ENCODE measurements at places on chromosomes 2 and 18. TPM values are rescaled to one million over a fixed set of nuclear protein-coding genes. Genes with fewer than 3 reads are reported as not detected.
A peak's percentile ranks its signal among the peaks of the same experiment; 100 is the strongest.

GRCh38 chr2:198098386-198098785 lies 294.0 kb downstream of the PLCL1 start:
- DNase-seq, result no peak

DNA sequence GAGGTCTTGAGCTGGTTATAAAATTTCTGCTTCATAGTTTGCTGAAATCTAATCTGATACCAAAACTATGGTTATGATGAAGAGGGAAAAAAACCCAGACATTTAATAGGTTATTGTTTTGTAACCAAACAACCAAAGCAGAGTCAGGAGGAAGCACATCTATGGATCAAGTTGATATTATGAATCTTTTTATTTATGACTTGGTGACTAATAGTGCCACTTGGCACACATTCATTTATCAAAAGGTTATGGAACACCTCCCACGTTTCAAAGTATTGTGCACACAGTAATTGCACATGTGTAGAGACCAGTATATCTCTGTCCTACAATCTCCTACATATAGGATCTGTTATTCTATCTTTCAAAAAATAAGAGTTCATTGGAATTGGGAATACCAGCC lies 93.0 kb downstream of the DPP4 start:
- DNase-seq, result no peak

GRCh38 chr18:79519751-79520477 lies 124.2 kb downstream of the NFATC1 start:
- peak; percentile 43 for DNase-seq

DNA sequence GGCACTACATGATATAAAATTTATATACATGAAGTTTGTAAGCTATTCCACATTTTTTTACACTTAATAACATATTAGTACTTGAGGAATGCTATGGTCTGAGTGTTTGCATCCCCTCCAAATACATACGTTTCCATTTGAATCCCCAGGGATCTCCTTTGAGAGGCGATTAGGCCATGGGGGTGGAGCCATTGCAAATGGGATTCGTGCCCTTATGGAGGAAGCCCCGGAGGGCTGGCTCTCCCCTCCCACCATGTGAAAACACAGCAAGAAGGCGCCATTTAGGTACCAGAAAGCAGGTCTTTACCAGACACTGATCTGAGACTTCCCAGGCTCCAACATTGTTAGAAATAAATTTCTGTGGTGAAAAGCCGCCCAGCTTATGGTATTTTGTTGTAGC lies 20.8 kb upstream of the MBP start:
- no peak for DNase-seq

- no peak for DNase-seq
Observed at GRCh38 chr2:101511381-101511780, 36.5 kb upstream of the RFX8 start.

DNA sequence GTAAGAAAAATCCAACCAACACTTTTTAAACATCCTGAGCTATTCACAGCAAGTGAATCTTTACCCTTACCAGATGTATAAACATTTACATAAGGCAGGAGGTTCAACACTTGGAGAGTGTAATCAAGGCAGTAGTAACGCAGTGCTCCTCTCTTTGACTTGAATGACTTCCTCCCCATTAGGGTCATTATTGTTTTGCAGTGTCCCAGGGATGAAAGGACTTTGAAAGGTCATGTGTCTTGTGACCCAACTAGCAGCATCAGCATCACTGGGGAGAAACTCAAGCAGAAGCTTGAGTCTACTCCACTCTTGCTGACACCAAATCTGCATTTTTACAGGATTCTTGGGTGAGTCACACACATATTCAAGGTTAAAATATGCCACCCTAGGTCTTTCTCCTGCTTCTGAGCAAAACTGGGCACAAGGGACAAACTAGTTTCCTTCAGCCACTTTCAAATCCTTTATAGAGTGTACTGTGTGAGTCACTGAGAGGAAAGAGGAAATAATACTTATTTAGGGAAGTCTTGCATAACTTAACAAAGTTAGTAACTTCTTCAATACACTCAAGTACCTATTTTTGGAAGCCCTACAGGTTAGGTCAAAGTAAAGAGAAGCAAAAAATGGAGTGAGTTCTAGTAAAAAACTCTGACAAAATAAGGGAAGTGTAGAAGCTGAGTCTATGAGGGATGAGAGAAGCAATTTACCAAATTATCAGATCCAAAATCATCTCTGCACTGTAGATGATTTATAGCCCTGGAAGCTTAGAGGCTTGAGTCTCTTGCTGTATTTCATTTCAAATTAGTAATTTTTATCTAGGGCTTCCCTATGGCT lies 51.0 kb upstream of the EML4 start:
- no peak for DNase-seq

GRCh38 chr18:39845106-39845505 lies 2109.9 kb upstream of the PIK3C3 start:
- no peak for DNase-seq

DNA sequence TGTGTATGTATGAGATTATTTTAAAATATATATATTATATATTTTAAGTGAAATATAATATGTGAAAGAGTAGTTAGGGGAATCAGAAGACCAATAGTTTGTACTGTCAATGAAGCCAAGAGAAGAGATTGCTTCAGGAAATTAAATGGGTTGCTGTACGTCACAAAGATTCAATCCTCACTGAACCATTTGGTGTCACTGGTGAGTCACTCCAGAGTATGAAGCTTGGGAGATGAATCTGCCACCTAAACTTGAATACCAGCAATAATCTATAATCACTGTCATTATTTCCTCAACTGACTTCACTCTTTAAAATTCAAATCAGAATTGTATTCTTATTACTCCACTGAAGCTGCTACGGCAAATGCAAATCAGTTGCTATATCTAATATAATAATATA lies 41.9 kb upstream of the SCN9A start:
- DNase-seq, result peak; percentile 23

DNA sequence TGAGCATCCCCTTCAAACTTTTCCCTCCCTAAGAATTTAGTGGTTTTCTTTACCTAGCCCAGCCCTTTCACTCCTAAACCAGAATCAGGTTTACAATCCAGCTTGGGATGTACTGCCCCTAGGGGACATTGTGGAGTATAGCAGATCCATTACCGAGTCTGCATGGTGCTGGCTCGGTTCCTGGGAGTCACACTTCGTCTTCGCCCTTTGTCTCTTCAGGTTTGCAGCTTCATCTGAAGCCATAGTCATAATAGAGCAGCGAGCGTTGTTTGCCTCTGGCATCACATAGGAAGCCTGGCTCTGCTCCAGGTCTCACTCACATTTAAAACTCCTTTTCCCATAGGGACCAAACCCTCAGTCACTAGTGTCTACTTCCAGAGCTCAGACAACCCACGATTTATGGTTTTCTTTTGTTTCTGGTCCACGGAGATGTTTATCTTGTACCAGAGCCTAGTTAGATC lies 16.8 kb upstream of the LYPD6 start:
- DNase-seq, result peak; percentile 68

GRCh38 chr18:66873899-66874298 lies 270.0 kb upstream of the CDH19 start:
- DNase-seq, result no peak

DNA sequence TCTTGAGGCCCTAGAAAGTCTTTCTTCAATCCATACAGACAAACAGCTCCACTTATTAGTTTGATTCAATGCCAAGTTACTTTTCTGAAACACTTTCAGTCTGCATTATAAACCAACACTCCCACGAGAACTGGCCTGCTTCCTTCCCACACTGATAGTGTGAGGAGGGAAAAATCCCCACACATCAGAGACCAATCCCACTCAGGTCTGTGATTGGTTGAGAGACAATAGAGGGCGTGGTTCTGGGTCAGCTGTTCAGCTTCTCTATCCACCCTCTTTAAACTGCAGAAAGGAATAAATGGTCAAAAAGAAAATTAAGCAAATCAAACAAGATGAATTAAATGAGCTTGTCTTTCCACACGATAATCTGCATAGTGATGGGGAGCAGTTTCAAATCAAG lies 152.5 kb downstream of the NRP2 start:
- peak; percentile 48 for DNase-seq

GRCh38 chr2:43174368-43174916 lies 52.0 kb downstream of the ZFP36L2 start:
- no peak for DNase-seq

- peak; percentile 89 for DNase-seq
Observed at GRCh38 chr2:120793682-120794403, 58.2 kb downstream of the GLI2 start.

DNA sequence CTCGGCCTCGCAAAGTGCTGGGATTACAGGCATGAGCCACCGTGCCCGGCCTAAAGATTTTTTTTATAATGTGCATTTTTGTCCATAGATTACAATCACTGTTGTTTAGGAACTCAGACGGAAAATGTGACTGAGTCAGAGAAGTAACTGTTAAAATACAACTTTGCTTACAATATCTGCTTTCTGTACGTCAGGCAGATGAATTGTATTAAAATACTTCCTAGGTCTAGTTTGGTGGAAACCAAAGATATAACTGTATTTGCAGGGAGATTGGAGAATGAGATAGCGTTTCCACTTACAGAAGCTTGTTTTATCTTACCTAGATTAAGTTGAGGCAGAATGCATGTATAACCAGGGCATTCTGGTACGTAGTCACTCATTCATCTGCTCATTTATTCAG lies 36.7 kb downstream of the ASAP2 start:
- no peak for DNase-seq

DNA sequence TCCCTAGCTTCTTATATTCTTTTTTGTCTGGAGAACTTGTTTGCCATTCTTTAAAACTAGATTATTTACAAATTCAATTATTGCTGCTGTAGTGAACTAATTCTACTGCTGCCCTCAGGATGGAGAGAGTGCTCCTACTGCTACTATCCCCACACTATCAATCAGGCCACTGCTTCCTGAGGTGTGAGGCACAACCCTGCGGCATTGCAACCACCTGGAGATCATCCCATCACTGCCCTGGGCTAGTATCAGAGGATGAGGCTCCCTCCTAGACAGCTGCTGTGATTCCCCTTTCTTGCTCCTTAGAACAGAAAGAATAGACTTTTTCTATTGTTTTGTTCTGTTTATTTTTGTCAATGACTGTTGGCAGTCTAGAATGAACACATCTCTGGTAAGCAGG lies 146.6 kb downstream of the CDH19 start:
- no peak for DNase-seq

GRCh38 chr2:23777826-23778225 lies 149.1 kb downstream of the ATAD2B start:
- peak; percentile 30 for DNase-seq

DNA sequence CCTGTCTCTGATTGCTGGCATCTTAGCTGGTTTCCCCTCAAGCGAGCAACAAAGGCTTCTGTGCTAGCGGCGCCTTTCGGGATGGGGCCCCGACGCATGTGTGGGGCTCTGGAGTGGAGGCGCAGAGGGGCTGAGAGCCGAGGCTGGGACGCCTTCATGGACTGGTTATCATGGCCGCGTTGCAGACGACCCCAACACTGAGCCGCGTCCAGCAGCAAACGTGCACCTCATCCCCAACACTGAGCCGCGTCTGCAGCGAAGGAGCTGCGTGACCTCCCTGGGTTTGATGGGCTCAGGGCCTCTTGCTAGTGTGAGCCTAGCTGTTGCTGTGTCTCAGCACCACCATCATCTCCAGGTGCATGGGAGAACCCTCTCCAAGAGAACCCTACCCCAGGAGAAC lies 123.7 kb upstream of the CTDP1 start:
- DNase-seq, result no peak

DNA sequence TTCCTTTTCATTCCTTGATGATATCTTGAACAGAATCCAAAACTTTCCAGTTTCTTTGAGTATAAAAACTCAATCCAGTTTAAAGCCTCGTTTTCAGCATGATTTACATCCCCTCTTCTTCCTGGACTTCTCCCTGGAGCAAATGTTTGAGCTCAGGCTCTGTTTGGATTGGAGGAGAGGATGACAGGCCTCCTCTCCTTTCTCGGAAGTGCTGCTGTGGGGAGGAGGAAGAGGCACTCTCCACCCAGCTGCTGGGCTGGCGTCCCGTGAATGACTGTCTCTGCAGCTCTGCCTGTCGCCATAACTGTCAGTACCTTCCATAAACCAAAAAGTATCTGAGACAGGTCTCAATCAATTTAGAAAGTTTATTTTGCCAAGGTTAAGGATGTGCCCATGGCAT lies 238.2 kb upstream of the AGAP1 start:
- DNase-seq, result peak; percentile 51

DNA sequence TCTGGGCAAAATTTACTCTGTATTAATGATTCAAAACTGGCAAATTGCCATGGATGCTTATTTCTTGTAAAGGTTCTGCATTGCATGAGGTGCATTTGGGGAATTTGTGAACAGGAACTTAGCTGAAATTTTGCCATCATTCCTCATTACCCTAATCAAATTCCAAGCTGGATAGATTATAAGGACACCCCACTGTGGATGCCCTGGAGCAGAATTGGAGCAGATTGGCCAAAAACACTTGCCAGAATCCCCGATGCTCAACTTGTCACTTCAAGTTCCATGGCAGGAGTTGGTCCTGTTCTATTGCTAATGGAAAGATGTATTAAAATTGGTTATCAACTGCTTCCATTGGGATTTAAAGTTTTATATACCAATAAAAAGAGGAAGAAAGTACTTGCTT lies 237.9 kb downstream of the CCDC102B start:
- DNase-seq, result no peak

DNA sequence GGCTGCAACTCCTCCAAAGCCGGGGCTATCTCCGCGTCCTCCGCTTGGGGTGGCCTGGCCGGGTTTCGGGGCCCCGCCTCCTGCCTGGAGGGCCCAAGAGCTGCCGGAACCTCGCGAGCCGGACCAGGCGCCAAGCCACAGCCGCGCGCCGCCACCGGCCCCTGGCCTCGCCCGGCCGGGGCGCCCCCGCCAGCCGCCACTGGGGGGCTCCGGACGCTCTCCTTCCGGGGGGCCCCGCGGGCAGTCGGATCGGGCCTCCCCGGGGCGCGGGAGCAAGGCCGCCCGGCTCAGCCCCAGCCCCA lies 17.4 kb upstream of the HAAO start:
- DNase-seq, result peak; percentile 90

DNA sequence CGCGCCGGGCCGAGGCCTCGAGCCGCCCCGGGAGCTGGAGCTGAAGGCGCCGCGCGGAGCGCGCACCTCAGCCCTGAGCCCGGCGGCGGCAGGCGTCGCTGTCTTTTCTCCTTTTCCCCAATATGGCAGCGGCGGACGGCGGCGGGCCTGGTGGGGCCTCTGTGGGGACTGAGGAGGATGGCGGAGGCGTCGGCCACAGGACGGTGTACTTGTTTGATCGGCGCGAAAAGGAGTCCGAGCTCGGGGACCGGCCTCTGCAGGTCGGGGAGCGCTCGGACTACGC lies 369 bp downstream of the SMCHD1 start:
- DNase-seq, result no peak

- DNase-seq, result no peak
Observed at GRCh38 chr2:237500681-237501424, 13.8 kb downstream of the MLPH start.

The INPP5D gene
- 9.1 TPM for total RNA-seq

The CFAP65 gene
- not detected for total RNA-seq

The UCN gene
- total RNA-seq, result not detected

The EGR4 gene
- total RNA-seq, result not detected

The UGT1A10 gene
- total RNA-seq, result not detected

The FAHD2B gene
- 15.9 TPM for total RNA-seq

The RAB27B gene
- 3.7 TPM for total RNA-seq

The POU3F3 gene
- not detected for total RNA-seq

The TMEM200C gene
- 1.4 TPM for total RNA-seq

The SLC66A2 gene
- total RNA-seq, result 29.0 TPM

The DYSF gene
- total RNA-seq, result 100 TPM

Data from tongue (tissue), 3 donors.